Activated naive CD4-positive, alpha-beta T cell treated with anti-CD3 and anti-CD28 coated beads for 36 hours (primary cell): ENCODE measurements at places on chromosomes 7 and 10. TPM values are rescaled to one million over a fixed set of nuclear protein-coding genes. Genes with fewer than 3 reads are reported as not detected.

- no peak for DNase-seq
Measured at GRCh38 chr10:7400068-7400715, 10.6 kb downstream of the SFMBT2 start.

DNA sequence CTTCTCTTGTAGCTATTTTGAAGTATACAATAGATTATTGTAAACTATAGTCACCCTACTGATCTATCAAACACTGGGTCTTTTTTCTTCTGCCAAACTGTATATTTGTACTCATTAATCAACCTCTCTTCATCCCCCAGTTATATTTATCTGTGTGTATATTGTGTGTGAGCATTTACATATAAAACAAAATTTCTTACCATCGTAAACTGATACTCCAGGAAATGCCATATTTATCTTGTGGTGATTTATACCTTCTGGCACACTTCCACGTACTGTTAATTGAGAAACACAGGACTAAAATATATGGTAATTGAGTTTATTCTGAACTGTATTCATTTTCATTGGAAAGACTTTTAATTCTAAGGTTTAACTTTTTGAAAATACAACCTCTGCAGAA lies 18.9 kb downstream of the ANLN start:
- DNase-seq: no peak

Gene ARF5
- 109 TPM for total RNA-seq

- no peak for DNase-seq
Measured at GRCh38 chr10:1642600-1643160, 94.6 kb downstream of the ADARB2 start.

DNA sequence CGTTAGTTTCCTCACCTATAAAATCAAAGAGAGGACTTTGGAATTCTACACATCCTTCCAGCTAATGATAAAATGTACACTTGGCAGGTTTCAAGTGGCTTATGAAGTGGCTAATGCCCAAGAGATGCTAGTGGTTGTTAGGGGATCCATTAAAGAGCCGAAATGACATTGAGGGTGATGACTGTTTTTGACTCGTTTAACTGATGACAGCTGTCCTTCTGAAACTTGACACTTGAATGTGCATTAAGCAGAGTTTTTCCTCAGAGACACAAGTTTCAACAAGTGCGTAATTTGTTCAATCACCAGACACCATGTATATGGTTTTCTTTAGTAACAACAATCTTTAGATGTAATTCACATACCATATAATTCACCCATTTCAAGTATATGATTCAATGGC lies 1.6 kb upstream of the PRF1 start:
- no peak for DNase-seq

DNA sequence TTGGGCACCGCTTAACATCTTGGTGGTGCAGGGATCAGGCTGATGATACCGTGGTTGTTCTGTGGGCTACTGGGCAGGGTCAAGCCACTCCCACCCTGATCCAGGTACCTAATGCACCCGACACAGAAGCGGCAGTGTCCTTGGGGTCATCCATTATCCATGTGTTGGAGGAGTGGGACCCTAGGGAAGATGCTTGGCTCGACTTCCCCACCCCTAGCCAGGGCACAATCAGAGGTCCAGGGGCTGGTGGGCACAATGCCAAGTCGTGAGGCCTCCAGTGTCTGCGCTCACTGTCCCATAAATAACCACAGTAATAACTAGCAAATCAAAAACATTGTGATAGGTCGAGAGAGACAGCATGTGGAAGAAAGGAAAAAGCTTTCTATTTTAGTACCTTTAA lies 37.7 kb downstream of the HTRA1 start:
- DNase-seq: no peak
